CD4-positive, alpha-beta T cell treated with Interleukin-21 for 1 hour (primary cell): ENCODE measurements at places on chromosomes 2 and 18.

DNA sequence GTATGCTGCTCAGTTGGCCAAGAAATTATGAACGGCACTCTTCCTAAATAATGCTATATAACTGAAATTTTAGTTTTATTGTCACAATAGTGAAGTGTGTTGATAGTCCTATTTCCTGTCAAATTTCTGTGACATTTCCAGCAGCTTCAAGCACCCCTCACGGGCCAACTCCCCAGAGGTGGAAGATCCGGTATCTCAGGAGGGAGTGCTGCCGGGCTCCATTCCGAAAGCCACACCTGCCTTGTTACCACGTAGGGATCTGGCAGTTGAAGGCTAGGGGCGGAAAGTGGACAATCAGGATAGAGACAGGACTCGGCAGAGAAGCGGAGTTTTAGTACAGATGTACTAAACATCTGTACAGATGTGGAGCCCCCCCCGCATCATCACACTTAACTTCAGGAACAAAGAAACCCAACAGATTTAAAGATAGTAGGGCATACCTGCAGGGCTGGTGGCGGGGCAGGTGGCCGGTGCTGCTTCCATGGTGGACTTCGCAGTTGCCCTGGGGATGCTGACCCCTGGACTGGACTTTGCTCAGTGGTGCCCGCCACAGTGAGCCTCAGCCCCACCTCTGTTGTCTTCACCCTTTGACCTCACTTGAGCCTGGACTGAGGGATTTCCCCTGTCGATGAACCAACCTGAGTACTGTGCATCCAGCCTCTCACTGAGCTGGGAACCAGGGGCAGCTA, 22.3 kb downstream of the ASAP2 start:
- no peak for DNase-seq

- DNase-seq, result no peak
These were observed 60.1 kb downstream of the CLIP4 start for GRCh38 chr2:29175338-29175737.

DNA sequence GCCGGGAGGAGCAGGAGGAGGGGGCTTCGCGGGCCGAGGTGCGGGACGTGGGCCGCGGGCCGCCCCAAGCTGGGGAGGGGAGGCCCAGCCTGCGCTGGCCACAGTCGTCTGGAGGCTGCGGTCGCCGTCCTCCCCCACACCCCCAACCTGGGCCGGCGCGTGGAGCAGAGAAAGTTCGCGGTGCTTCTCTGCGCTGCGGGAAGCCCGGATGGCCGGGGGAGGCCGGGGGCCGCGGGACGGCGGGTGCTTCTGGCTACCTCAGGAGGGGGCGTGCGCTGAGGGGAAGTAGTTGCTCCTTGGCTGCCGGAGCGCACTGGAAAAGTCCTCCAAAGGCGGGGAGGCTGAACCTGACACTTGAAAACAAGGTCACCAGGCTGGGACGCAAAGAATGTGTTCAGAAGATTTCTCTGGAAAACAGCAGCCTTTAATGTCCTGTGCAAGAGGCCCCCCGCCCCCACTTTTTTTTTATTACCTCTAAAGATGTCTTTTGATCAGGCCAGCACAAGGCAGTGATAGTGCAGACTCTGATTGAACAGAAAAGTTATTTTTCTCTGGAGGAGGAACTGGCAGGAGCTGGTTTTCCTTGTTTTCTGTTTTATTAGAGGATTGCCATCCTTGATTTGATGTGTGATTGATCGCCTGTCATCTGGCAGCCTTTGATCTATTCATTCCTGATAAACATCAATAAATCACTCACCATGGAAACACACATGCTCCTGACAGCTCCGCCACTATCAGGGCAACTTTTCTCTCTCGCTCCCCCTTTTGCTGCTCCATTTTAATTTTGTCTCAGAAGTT, 1.6 kb downstream of the TSHZ1 start:
- peak; percentile 24 for DNase-seq

GRCh38 chr18:50507120-50507590, 52.7 kb upstream of the MAPK4 start:
- DNase-seq, result no peak

DNA sequence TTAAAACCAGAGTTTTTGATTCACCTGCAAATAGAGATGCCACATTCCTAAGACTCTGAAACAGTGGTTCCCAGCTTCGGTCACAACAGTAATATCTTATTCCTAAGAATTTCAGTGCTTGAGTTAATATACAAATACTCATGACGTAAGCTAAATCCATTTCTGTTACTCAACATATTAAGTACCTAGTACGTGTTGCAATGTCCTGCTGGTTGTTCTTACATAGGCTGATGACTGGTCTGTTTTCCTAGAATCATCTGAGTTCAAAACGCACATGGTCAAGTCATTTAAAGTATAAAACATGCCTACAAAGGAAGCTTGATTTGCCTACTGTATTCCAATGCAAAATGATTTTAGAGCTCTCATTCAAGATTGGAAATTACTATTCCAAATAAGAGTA, 7.2 kb downstream of the NCL start:
- no peak for DNase-seq

- no peak for DNase-seq
These were observed 16.9 kb upstream of the RHBDD1 start for GRCh38 chr2:226818930-226819329.

DNA sequence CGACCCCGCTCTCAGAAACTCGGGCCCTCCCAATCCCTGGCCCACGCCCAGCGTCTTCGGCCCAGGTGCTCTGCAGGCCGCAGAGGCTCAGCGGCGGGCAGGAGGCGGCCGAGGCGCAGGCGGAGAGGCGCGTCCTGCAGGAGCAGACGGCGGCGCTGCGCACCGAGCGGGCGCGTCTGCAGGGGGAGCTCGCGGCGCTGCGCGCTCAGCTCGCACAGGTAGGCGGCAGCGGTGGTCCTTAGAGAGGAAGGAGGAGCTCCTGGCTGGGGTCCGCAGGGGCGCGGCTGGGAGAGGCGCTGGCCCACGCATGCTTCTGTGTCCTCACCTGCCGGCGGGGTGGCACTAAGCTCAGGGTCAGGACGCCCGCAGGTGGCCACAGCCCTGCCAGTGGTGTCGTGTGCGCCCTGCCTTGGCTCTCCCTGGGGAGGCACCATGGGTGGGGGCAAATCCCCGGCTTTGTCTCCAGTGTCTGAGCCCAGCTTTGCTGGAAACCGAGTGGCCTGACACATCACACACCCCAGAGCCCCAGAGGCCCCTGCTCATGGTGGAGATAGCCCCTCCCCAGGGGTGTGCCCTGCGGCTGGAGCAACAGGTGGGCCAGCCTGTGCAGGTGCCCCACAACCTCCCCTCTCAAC, 14.9 kb upstream of the SNED1 start:
- DNase-seq, result peak; percentile 22

- no peak for DNase-seq
These were observed 144.7 kb downstream of the BABAM2 start for GRCh38 chr2:28035163-28035690.

- DNase-seq, result peak; percentile 1
These were observed 779.2 kb downstream of the CNTNAP5 start for GRCh38 chr2:124804014-124804940.

DNA sequence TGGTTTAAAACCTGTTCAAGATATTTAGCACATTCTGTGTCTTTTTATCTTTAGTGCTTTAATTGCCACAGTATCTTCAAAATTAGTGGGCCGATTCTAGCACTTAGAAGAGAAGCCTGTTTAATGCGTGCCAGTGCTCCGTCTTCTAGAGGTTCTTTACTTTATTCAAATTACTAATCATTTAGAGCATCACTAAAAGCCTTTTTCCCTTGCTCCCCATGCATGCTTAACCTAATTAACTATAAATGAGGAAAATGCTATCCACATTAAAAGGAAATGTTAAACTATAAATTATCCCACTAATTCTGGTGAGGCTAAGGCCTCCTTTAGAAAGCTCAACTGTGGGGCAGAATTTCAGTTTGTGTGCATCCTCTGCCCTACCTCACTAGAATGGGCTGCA, 31.5 kb upstream of the INSIG2 start:
- no peak for DNase-seq
